ENCODE measurements at places on chromosomes 11 and 22. TPM values are rescaled to one million over a fixed set of nuclear protein-coding genes. Genes with fewer than 3 reads are reported as not detected.

Gene RGL4
- not detected for total RNA-seq

Gene NTM
- total RNA-seq, result 20.0 TPM

DNA sequence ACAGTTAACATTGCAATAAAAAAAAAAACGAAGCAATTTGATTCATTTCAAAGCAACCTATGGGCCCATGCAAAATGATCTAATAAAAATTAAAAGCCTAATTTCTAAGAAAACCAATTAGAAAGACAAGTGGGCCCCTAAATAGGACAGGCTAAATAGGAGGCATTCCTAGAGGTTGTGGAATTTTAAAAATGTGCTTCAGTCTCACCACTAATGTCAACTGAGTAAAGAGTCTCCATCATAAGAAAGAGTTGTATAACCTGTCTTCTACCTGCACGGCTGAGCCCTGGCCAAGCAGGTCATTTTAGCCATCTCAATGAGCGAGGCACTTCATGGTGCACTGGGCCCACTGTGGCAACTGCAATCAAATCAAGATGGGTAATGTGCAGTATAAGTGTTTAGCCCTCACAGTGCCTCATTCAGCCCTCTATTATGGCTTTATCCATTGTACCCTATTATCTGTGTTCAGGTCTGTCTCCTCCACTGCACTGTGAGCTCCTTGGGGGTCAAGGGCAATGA is 76.4 kb downstream of the PRSS23 start:
- no peak for DNase-seq

Gene OR6A2
- 0.10 TPM for total RNA-seq

DNA sequence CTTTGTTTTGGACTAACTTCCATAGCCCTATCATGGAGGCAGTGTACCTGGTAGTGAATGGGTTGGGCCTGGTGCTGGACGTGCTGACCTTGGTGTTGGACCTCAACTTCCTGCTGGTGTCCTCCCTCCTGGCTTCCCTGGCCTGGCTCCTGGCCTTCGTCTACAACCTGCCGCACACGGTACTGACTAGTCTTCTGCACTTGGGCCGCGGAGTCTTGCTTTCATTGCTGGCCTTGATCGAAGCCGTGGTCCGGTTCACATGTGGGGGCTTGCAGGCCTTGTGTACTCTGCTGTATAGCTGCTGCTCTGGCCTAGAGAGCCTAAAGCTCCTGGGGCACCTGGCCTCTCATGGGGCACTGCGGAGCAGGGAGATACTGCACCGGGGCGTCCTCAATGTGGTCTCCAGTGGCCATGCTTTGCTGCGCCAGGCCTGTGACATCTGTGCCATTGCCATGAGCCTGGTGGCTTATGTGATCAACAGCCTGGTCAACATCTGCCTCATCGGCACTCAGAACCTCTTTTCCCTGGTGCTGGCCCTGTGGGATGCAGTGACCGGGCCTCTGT is 846 bp downstream of the RNF26 start:
- no peak for DNase-seq

GRCh38 chr11:100991541-100991940 is 138.1 kb downstream of the PGR start:
- no peak for DNase-seq

GRCh38 chr11:3849297-3849874 is 6.1 kb upstream of the STIM1 start:
- no peak for DNase-seq
